Fibroblast of mammary gland (primary cell): ENCODE measurements at places on chromosomes 12 and 14.

GRCh38 chr12:810671-811415, 58.5 kb downstream of the WNK1 start:
- peak; percentile 35 for DNase-seq

GRCh38 chr14:20818861-20819260, 16.2 kb upstream of the RNASE1 start:
- DNase-seq = no peak

- DNase-seq = no peak
Measured at GRCh38 chr12:127275416-127275815, 991.6 kb upstream of the TMEM132C start.

GRCh38 chr12:32159381-32159780, 52.7 kb downstream of the BICD1 start:
- no peak for DNase-seq

GRCh38 chr12:42979746-42980145, 390.2 kb upstream of the PRICKLE1 start:
- DNase-seq = no peak

- DNase-seq = no peak
Measured at GRCh38 chr14:35402323-35403113, 2.0 kb downstream of the NFKBIA start.

GRCh38 chr12:80187660-80188090, 88.3 kb downstream of the OTOGL start:
- DNase-seq = peak; percentile 75

DNA sequence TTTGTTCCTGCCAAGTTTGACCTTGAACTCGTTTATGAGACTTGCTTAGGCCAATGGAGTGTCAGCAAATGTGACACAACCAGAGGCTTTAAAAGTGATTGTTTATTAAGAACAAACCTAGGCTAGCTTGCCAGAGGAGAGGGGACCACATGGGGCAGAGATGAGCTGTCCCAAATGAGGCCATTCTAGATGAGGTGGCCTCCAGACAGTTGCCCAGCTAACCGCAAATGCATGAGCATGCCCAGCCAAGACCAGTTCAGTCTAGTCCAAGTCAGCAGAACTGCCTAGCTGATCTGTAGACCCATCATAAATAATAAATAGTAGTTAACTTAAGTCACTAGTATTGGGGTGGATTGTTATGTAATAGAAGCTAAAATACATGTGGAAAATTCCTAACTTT, 172.8 kb upstream of the DYRK2 start:
- no peak for DNase-seq

GRCh38 chr12:95337146-95337545, 119.5 kb downstream of the VEZT start:
- peak; percentile 66 for DNase-seq
